ENCODE measurements at places on chromosomes 2 and 18.

GRCh38 chr2:36397728-36398413 lies 42.3 kb downstream of the CRIM1 start:
- DNase-seq: no peak

GRCh38 chr2:98809116-98809515 lies 78.2 kb upstream of the MGAT4A start:
- DNase-seq: no peak

DNA sequence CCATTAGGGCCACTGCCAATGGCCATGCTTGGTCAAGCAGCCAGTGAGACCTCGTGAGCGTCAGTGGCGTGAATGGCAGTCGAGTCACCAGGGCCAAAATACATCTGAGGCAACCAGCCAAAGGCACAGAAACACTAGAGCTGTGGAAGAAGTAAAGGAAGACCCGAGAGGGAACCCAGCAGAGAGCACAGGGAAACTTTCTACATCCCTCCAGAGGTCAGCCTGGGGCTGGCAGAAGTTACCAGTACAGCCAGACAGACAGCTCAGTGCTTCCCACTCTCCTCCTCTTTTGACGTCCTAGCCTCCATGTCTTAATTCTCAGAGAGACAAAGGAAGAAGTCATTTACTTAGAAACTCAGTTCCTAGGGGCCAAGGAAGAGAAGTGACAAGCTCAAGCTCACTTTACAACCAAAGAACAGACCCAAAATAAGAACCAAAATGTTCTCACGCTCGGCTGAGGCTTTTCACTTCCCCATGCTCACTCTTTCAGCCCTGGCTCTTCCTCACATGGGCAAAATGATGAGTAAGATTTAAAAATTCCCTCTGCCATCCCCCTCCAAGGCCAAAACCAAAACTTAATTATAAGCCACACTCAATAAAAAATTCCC lies 8.7 kb downstream of the CYRIA start:
- DNase-seq: no peak

GRCh38 chr2:138244501-138244925 lies 257.1 kb upstream of the SPOPL start:
- DNase-seq: no peak

GRCh38 chr2:183172220-183172887 lies 48.1 kb downstream of the NUP35 start:
- DNase-seq: no peak

GRCh38 chr18:67476585-67476984 lies 39.9 kb downstream of the DSEL start:
- DNase-seq: no peak

DNA sequence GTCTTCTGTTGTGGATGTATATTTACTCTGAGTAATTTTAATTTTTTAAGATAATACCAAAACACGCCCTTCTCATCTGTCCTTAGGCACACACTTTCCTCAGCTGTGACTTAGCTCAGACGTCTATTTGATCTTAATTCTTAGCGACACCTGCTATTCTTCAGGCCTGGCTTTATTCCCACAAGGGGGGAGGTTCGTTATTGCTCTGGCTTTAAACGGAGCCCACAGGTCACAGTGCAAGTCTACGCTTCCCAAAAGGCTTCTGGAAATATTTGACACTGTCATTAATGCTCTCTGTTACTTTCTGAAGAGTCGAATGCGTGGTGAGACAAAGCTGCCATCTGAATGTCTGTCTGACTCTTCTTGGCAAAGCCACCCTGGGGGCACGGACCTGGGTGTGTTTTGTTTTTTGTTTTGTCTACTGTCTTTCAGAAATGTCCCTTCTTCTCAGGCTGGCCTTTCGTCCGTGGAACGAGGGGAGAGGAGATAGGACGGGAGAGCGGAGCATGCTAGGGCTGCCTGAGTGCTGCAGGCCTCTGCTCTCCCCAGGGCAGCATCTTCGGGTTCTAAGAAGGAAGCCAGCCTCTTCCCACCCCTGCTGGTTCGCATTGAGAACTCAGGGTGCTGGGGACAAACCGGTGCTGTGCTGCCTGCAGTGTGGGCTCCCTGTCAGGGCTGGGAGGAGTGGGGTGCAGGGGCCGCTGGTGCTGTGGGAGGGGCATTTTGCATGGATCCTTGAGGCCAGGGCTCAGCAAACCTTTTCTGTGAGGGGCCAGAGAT lies 61.9 kb downstream of the ASAP2 start:
- no peak for DNase-seq

GRCh38 chr2:239719791-239720360 lies 305.3 kb downstream of the NDUFA10 start:
- DNase-seq: no peak

- no peak for DNase-seq
These were observed 381.8 kb downstream of the CPS1 start for GRCh38 chr2:210938228-210938627.

GRCh38 chr2:127479219-127479825 lies 47.0 kb downstream of the IWS1 start:
- no peak for DNase-seq

DNA sequence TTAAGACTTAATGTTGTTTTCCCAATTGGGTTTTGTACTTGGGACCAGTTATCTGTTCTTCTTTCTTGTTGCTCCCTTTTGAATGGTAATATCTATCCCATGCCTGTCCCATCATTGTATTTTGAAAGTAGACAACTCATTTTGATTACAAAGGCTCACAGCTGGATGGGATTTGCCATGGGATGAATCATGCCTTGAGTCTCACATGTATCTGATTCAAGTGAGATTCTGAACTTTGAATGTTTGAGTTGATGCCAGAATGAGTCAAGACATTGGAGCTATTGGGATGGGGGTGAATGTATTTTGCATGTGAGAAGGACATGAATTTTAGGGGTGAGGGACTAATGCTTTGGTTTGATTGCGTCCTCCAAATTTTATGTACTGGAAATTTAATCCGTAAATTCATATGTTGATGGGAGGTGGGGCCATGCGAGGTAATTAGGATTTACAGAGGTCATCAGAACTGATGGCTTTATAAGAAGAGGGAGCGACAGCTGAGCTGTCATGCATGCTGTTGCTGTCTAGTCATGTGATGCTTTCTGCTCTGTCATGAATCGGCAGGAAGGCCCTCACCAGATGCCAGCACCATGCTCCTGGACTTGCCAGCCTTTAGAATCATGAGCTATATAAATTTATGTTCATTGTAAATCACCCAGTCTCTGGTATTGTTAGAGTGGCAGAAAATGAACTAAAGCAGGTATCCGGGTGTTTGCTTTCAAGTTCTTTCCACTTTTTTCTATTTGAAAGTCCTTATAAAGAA lies 741.3 kb upstream of the RAB6C start:
- DNase-seq: no peak

Data from activated CD4-positive, CD25-positive, alpha-beta regulatory T cell (primary cell).